Substantia nigra (tissue), 51 donors: ENCODE measurements at places on chromosomes 1 and 21.

GRCh38 chr1:17640393-17640792 is 100.9 kb downstream of the ARHGEF10L start:
- no peak for DNase-seq

- no peak for DNase-seq
Observed at GRCh38 chr1:107664982-107665925, 299.7 kb downstream of the VAV3 start.

DNA sequence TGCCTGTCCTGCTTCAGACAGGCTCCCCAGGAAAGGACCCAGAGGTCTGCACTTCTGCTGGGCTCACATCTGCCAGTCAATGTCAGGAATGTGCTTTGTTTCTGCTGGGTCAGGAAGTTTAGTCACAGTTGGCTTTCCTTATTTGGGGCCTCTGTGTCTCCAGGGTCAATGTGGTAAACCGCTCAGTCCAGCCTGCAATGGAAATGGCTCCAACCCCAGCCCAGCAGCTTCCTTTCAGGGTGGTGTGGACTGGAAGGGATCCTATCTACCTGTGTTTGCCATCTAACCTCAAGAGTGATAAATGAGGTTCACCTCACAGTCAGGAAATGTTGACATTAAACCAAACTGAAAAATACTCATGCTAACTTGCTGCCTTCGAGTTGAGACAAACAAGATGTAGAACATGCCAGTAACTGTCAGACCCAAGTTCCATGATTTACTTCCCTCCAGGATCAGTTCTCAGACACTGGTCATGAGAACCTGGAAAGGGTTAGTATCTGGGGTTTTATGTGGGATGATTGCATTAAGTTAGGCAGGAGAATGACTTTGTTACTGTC is 20.3 kb downstream of the ENO1 start:
- no peak for DNase-seq

GRCh38 chr1:221449801-221450470 is 292.0 kb downstream of the DUSP10 start:
- DNase-seq: no peak
